ENCODE measurements at places on chromosomes 12 and 14. TPM values are rescaled to one million over a fixed set of nuclear protein-coding genes. Genes with fewer than 3 reads are reported as not detected.
A peak's percentile ranks its signal among the peaks of the same experiment; 100 is the strongest.

Gene OR2AP1
- not detected for polyA plus RNA-seq

DNA sequence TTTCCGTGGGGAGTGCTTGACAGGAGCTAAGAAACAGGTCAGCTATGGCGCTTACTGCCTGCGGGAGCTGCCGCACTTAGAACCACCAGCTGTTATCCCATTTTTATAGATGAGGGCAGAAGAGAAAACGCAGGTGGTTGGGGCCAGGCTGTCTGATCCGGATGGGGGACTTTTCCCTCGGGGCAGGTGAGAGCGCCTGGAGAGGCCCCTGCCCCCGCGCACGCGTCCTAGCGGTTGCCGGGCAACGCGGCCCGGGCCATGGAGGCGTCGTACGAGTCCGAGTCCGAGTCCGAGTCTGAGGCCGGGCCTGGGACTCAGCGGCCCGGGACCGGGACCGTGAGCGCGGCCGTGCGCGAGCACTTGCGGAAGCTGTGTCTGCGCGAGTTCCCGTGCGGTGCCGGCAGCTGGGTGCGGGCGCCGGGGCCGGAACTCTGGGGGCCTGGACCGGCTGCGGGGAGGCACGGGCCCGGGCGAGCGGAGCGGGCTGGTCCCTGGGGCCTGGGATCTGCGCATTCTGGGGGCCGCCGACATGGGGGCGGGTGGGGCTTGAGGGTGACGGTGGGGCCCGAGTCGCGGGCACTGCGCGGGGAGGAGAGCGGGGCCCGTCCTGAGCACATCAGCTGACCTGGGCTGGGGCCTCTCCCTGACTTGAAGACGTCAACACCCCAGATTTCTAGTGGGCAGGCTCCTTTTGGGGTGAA is at the start of gene LRRC43:
TSS of gene LRRC43 (plus strand) at position 237 of the 701 bp plus-strand sequence. CDS start at position 259, 22 bp downstream.
- peak; percentile 69 for DNase-seq

DNA sequence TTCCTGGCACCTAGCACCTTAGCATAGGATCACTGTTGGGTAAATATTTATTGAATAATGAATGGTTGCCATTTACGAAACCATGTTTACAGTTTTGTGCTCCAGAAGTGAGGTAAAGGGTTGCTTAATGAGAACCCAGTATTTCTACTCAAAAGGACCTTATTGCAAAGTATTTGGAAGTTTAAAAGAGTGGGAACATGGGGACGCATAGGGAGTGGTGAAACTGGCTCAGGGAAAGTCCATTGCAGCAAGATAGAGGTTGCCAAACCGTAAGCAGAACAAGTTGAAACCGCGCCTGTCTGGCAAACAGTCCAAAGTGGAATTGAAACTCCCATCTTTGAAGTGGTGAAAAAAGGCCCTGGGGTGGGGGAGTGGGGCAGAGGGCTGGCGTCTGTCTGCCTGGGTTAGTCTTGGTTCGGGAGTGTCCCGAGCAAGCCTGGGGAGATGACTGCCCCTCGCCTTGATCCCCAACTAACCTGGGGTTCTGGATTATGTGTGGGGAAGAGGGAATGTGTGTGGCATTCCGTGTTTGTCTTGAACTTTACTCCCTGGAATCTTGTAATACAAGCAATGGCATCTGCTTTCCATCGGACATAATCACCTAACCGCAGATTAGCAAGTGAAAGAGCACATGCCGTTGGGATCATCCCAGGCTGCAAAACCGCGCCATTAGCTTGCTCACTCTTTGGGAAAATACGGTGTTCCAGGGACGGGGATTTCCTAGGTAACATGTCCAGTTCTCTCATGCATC is 7.2 kb downstream of the ALDH2 start:
- DNase-seq, result peak; percentile 85

- DNase-seq, result no peak
Observed at GRCh38 chr12:47867495-47867941, 37.3 kb downstream of the VDR start.

GRCh38 chr12:113276306-113276705 is 55.0 kb downstream of the TPCN1 start:
- no peak for DNase-seq

DNA sequence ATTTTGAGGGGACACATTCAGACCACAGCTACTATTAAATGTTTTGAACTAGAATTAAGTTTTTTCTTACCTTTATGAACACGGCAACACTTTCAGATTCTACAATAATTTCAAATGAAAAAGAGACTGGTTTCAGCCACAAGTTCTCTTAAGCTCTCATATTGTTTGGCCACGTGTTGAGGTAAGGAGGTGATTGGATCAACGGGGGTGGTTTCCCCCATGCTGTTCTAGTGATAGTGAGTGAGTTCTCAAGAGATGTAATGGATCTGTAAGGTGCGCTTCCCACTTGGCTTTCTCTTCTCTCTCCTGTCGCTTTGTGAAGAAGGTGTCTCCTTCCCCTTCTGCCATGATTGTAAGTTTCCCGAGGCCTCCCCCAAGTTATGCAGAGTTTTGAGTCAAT is 48.9 kb upstream of the DYRK2 start:
- DNase-seq, result no peak

- DNase-seq, result no peak
Observed at GRCh38 chr12:82725741-82726140, 39.0 kb downstream of the TMTC2 start.

GRCh38 chr12:6262623-6263022 is 47.9 kb upstream of the PLEKHG6 start:
- no peak for DNase-seq

DNA sequence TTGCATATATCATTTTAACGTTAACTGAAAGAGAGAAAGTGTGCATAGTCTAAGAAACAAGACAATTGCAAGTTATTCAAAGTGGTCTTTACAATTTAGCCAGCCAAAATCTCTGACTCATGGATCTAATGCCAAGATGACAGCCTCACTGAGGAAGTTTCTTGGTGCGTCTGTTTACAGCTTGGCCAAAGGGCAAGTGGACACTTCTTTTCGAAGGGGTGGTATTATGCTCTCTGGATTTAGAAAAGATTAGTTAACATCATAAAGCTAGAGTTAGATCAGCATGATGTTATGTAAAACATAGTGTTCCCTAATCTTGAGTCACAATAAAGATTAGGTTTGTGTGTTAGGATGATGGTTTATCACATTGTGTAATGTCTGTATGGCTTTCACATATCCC is 51.5 kb upstream of the SLC2A13 start:
- no peak for DNase-seq

DNA sequence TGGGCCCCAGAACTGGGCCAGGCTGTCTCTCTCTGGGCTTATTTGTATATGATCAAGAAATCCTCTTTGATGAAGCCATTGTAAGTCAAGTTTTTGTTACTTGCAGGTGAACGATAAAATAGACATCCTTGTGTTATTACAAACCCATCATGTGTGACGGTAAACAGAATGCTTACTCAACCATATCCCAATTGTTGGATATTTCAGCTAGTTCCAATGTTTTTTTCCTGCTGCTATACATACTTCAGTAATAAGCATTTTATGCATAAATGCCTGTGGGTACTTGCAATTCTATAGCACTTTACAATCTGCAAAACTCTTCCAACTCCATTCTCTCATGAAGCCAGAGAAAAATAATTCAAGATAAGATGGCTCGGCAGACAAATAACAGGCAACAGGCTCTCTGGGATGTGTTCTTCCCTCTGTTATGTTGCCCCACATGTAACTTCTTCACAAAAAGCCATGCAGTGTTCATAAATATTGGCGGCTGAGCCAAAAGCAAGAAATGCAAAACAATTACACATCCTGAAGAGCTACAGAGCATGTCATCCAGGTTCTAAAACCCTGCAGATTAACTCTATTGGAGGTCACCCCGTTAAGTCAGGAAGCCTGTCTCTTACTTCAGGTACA is 69.5 kb downstream of the CLMN start:
- DNase-seq, result no peak

DNA sequence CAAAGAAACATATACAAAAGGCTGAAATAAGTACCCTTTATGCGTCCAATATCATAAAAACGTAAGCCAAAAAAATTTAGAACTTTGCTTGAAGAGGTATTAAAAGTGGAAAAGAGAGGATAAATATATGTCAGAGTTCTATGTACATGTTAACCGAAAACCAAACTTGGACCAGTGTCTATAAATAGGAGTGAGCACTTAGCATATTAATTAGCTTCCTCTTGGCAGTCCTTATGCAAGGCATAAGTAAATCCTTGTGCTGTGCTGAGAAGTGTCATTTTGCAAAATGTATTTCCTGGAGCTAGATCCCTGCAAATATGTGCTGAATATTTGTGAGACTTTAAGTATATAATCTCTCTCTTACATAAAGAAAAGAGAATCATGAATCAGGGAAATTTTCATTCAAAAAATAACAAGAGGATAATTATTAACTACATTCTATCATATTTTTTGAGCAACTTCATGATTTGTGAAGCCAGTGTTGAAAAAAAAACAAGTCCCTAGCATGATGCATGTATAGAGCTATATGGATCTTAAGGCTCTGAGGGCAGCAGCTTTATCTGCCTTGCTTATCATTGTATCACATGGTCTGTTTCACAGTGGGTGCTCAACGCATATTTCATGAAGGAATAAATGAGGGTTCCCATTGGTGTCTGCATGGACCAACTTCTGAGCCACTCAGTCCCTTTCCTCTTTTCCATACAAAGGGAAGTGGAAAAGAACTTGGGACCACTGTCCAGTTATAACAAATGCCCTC is 326.1 kb downstream of the PDZRN4 start:
- no peak for DNase-seq

- no peak for DNase-seq
Observed at GRCh38 chr14:105943973-105944602, 417.7 kb downstream of the TMEM121 start.

Gene ACOT6
- polyA plus RNA-seq, result not detected

Gene DACT1
- polyA plus RNA-seq, result 4.8 TPM

DNA sequence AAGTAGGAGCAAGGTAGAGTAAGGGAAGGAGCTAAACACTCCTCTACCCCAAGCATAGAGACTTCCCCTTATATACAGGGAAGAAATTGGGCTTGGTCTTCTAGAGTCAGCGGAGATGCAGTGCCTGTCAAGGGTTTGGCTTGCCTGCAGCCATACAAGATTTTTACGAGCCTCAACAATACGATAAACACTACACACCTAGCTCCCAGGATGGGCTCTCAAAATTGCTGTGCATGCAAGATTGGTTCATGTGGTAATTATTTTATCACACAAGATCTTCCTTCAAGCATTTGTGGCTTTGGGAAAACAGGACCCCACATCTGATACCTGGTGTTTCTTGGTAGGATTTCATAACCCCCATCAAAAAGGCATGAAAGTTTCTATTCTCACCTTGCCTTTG is at the start of gene KRT1:
TSS of gene KRT1 (minus strand) at position 45 of the 400 bp plus-strand sequence. CDS start 59 bp downstream, outside the sequence.
- no peak for DNase-seq

Gene CPNE6
- 0.16 TPM for polyA plus RNA-seq

DNA sequence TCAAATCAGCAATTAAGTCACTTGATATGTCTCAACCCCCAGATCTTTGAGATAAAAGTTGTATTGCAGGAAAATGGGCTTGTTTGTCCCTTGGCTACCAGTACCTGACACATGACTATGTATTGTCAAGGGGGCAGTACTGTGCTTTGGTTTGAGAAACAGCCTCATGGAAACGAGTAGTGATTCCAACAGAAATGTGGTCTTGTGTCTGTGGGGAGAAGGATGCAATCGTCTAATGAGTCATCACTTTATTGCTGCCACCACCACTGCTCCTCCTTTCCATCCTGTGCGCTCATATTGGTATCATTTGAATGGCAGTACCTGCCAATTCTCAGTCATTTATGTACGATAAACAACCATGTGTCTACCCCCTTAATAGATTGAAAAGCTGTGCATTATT is 72.8 kb upstream of the ARHGAP5 start:
- DNase-seq, result no peak

Gene AQP2
- polyA plus RNA-seq, result 0.77 TPM
